ENCODE measurements at places on chromosomes 3 and 15.

- DNase-seq, result no peak
Observed at GRCh38 chr3:126121632-126122031, 37.7 kb upstream of the SLC41A3 start.

- DNase-seq, result no peak
Observed at GRCh38 chr15:57923750-57924149, 141.8 kb downstream of the ALDH1A2 start.

GRCh38 chr3:72393455-72393854 is 454.8 kb downstream of the SHQ1 start:
- DNase-seq, result no peak

GRCh38 chr3:26011276-26011675 is 221.4 kb downstream of the OXSM start:
- DNase-seq, result no peak

- DNase-seq, result no peak
Observed at GRCh38 chr3:123785602-123786001, 98.5 kb downstream of the MYLK start.

DNA sequence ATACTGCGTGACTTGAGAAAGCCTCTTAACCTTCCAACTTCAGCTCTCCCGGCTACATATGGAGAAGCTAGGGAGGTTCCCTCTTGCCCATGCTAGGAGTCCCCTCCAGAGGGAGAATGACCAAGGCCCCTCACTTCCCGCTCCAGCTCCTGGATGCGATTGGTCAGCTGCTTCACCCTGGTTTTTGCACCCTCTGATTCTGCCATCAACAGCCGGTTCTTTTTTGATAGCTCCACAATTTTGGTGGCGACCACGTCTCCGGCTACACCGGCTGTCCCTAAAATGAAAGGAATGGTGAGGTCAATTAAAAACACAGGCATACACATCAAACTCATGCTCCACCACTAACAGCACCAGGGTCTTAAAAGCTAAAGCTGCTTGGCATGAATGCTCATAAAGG is 20.6 kb downstream of the CCDC13 start:
- no peak for DNase-seq

- no peak for DNase-seq
Observed at GRCh38 chr15:85839643-85840042, 44.9 kb upstream of the KLHL25 start.

DNA sequence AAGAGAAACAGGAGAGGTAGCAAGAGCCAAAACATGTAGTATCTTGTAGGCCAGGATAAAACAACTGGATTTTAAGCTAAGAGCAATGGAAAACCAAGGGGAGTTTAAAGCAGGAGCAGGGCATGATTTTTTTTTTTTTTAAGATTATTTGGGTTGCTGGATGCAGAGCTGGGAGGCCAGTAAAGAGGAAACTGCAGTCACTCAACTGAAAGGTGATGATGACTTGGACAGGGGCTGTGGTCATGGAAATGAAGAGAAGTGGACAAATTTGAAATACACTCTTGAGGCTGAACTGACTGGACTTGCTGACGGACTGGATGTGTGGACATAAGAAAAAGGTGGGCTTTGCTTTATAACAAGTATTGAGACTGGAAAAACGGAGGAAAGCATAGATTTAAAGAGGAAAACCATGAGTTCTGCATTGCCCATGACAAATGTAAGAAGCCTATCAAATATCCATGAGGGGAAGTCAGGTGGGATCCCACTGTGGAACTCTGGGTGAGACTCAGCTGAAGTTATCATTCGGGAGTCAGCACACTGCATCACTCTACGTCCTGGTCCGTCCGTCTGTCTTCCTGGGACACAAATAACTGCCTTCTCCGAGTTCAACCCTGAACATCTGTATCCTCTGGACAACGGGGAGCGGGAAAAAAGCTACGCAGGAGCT is 688 bp downstream of the XPC start:
- no peak for DNase-seq

DNA sequence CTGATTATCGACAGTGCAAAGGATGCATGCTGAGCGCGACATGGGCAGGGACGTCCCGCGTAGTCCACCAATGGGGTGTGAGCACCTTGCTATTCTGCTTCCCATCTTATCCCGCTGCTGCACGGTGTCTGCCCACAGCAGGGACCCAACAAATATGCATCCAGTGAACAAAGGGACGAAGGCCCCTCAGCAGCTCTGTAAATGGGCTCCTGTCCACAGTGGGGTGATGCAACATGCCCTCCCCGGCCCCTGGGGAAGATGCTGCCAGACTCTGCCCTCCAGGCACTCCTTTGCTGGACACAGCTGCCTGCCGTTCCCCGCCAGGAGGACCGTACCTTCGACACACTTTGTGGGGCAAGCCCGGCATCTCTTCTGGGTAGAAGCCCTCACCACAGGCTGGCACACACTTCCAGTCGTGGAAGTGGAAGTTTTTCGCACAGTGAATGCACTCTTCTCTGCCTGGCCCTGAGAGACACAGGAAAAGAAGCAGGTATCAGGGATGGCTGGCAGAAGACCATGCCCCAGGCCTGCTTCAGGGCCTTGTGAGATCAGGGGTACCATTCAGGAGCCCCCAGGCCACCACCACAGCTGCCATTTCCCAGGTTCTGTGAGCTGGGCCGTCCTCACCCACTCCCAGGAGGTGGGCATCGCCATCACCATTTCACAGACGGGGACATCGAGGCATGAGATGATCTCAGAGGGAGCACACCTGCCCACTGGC is 18.2 kb upstream of the SNRPA1 start:
- no peak for DNase-seq

DNA sequence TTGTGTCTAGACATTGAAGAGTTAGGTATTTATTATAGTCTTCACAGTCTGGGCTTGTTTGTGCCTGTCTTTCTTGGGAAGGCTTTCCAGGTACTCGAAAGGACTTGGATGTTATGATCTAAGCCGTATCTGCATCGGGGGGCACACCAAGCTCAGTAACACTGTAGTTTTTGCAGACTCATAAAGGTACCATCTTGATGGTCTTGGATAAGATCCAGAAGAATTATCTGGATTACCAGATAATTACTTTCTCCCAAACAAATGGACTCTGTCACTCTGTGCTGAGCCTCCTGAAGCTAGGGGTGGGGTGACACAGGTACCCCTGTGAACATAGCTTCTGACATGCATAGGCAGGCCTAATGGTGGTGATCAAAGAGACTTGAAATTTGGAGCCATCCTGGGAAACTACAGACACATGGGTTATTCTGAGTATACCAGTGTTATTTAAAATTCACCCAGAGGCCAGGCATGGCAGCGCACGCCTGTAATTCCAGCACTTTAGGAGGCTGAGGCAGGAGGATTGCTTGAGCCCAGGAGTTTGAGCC is 238.6 kb upstream of the TPM1 start:
- no peak for DNase-seq

DNA sequence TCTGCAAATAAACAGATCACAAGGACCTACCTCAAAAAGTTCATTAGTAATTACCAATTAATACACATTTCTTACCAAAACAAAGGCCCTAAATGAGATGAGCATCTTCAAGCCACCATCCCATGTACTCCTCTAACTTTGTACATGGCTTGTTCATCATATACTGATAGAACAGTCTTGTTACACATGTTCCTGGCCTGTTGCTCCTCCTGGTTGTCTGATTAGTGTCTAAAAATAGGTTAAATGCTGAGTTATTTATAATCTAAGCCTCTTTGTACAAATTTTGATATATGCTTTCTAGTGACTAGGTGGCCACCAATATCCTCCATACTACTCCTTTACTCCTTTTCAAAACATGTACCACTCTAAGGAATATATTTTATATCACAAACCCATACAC is 25.0 kb downstream of the TBC1D5 start:
- DNase-seq, result no peak

DNA sequence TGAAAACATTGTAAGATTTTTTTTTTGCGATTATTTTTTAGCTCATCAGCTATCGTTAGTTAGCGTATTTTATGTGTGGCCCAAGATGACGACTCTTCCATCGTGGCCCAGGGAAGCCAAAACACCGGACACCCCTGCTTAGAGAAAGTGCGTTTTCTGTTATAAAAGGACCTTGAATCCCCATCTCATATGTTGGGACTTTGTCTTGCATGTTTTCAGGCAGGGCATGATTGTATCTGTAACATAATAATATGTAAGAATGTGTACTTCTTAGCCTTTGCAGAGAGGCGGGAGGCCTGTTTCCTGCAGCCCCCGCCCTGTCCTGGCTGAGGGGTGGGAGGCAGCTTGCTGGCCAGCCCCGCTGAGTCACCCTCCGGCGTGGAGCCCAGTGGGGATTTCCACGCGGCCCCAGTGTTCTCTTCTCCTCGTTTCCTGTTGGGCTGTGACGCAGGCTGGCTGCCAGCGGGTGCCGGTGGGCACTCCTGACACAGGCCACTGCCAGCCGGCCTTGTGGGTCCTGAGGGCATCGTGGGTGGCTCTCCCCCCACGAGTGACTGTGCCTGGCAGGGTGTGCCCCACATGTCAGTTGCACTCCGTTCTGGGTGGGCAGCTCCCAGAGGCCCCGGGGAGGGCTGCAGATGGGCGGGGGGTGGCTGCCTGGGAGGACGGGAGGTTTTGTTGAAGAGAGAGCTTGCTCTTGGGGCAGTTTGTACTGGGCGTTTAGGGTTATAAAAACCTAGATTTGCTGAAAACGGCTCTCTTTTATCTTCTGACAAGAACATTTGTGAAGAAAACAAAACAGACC is 55.6 kb downstream of the SMAD3 start:
- DNase-seq, result peak; percentile 91

- no peak for DNase-seq
Observed at GRCh38 chr15:99371180-99372103, 120.2 kb downstream of the LRRC28 start.

- no peak for DNase-seq
Observed at GRCh38 chr3:43417133-43417532, 130.8 kb downstream of the SNRK start.

- DNase-seq, result peak; percentile 94
Observed at GRCh38 chr3:46987743-46988401, 8.4 kb downstream of the NBEAL2 start.

DNA sequence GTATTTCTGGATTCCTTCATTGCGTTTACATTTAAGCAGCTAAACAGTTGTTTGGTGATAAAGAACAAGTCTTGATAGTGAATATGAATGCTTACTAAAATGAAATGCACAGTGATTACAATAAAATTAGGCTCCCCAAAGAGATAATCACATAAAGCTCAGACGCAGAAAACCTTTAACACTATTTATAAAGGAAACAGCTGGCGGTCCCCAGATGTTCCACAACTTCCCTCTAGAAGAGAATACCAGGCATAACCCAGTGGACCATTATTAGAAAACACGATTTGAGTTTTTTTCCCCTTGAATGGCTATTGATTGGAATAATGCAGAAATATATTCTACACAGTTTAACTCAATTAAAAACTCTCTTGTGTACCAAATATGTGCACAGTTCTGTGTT is 573.2 kb downstream of the DIPK2A start:
- no peak for DNase-seq

- peak; percentile 28 for DNase-seq
Observed at GRCh38 chr15:90291679-90292356, 26.3 kb downstream of the NGRN start.

DNA sequence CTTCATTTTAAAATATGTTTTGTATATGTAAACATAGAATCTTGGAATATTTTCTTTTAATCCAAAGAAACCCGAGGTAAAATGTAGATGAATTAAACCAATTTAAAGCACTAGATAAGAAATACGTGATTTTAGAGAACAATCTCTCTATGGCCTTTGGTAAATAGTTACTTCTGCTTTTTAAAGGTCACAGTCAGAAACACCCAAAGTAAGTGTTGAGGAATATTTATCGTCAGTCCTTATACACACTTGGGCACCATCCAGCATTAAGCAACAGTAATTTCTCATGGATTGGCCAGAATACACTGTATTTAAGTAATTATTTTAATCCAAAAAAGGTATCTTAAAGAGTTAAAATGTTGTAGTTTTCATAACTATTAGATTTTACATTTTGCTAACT is 713.2 kb downstream of the NLGN1 start:
- no peak for DNase-seq

DNA sequence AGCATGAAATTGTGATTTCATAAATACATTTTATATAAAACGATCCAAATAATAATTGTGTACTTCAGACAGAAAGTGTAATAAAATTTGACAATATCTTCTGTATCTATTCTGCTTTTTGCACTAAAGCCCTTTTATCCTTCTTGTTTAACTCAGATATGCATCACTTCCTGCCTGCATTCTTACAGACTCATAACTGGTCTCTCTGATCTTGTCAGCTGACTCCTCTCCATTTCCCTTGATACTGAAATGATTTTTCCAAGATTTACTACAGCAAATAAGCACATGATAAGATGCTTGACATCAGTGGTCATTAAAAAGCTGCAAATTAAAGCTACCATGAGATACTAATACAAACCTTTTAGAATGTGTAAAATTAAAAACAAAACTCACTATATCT is 25.3 kb upstream of the SI start:
- DNase-seq, result no peak

GRCh38 chr15:58146749-58147148 is 8.6 kb downstream of the AQP9 start:
- DNase-seq, result peak; percentile 3

DNA sequence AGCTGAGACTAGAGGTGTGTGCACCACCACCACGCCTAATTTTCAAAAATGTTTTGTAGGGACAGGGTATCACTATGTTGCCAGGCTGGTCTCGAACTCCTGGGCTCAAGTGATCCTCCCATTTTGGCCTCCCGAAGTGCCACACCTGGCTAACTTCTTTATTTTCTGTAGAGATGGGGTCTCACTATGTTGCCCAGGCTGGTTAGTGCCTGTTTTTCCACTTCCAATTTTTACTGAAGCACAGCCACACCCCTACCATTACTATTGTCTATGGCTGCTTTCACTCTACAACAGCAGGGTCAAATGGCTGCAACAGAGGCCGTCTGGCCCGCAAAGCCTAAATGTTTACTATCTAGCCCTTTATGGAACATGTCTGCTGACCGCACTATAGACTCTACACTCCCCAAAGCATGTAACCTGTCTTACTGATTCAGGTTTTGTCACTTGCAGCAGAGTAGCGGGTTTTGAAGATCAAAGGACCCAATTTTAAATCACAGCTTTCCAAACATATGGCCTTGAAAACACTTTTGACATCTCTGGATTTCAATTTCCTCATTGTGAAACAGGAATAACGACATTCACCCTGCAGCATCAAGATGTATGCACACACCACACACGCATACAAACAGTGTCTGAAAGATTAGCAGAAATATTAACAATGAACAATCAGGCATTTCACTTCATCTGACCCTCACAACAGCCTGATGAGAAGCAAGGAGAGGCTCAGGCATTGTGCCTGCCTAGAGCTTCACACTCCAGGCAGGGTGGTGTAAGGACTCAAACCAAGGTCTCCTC is 46.1 kb downstream of the SCAP start:
- DNase-seq, result no peak

All from CD4-positive, alpha-beta T cell treated with Interleukin-10 for 1 hour (primary cell).